ENCODE measurements at places on chromosomes 2 and 18. TPM values are rescaled to one million over a fixed set of nuclear protein-coding genes. Genes with fewer than 3 reads are reported as not detected.

GRCh38 chr18:60873708-60874107, 459.5 kb upstream of the CDH20 start:
- DNase-seq, result no peak

DNA sequence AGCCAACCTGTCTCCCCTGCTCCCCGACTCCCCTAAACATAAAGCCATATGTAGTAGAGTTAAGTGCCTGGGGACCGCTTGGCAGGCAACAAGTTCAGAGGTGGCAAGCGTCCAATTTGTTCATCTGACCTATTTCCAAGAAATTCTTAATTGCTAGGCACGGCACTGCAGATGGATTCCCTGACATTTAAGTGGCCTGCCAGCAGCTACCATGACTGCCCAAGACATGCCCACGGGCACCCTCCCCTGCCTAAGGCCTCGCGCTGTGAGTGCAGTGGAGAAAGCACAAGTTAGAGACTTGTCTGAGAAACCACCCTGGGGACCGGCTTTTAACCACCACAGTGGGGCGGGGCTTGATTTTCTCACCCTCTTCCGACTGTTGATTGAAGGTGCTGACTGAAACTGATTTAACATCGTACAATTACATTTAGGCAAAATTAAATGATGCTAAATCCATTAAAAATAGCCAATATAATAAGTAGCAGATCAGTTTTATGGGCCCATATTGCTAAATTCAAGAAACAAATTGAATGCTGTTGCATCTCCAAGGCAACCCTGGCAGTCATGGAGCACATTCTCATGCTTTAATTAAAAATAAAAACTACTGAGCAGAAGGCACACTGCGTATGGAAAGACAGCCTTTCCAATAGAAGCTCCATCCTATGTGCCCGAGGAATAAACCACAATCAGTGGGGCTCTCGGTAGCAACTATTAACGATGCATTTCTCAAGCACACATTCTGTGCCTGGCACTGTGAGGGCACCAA, 163.6 kb upstream of the ACAA2 start:
- DNase-seq, result no peak

- peak; percentile 38 for DNase-seq
Observed at GRCh38 chr2:41965909-41966295, 81.9 kb upstream of the PKDCC start.

The PRKAG3 gene
- not detected for total RNA-seq

DNA sequence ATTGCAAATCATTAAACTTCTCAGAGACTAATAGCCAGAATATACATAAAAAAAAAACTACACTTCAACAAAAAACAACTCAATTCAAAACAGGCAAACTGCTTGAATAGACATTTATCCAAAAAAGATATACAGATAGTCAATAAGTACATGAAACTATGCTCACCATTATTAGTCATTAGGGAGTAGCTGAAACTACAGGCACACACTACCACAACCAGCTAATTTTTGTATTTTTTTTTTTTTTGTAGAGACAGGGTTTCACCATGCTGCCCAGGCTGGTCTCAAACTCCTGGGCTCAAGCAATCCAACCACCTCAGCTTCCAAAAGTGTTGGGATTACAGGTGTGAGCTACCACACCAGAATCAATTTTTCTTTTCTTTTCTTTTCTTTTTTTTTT, 16.9 kb downstream of the RPRD1A start:
- DNase-seq, result no peak

GRCh38 chr2:110638952-110639695, 38.7 kb downstream of the BUB1 start:
- no peak for DNase-seq

DNA sequence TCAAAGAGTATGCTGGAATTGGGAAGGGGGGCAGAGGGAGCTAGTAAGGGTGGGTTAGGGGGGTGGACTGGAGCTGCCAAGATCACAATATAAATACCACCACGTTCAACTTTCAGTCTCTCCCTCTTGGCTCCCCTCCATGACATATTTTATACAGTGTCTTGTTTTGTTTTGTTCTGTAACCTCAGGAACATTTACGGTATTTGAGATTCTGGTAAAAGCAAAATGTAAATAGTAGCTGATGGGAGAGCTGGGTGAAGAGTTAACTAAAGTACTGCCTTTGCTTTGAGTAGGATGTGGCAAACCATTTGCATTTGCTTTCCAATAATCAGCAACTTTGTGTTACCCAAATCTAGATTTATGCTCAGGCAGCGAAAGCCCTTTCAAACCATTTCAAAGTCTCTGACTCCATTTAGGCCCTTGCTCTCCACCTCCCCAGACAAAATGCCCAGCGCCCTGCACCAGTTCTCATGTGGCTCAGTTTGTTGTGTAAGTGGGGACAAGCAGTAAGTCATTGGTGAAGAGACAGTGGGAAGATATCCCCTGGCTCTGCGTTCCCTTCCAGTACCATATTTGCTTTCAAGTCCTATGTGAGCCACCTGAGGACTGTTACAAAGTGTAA, 17.4 kb downstream of the IRS1 start:
- DNase-seq, result no peak

- no peak for DNase-seq
Observed at GRCh38 chr2:128640845-128641360, 322.2 kb upstream of the HS6ST1 start.

DNA sequence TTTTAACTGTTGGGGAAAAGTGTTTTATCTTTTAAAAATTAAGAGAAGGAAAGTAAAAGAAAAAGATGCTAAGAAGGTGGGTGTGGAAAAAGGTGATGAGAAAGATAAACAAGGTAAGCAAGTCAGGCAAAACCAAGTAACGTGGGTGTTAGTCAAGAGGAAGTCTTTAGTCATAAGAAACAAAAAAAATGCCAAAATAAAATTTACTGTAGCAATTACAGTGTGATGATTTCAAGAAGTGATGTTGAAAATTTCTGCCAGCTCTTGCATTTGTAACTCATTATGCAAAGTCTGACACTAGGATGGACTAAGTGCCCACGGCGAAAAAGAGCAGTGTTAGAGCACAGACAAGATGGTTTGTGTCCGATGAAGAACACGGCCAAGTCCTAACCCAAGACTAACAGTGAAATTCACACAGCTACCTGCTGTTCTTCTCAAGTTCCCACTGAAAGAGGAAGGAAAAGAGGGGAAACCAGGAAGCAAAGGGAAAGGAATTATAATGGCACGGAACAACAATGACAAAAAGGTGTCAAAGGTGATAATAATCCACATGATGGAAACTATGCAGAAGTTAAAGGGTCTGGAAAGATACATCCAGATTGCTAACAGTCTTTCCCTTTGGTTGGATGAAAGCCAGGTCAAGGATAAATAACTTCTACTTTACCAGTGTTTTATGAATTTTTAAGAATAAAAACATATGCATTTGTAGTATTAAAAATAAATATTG, 34.1 kb downstream of the NOL10 start:
- DNase-seq, result no peak

GRCh38 chr2:25673300-25674076, at the start of gene DTNB:
TSS of gene DTNB (minus strand) at chr2:25673577. CDS start at chr2:25652660, 20,917 bp downstream.
- peak; percentile 63 for DNase-seq

DNA sequence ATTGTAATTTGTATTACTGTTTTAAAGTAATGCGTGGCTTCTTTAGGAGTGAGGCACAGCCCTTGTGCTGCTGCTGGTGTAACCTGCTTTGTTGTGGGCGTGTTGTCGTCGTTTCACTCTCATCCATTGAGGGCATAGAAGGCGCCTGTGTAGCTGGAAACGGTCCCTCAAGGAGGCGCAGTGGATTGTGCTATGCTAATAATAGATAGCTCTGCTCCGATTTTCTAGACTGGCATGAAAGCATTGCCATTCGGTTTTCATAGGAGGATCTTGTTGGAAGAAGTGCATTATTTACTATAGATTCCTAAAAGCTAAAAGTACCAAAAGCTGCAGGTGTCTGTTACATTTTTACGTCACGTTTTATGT, 17.9 kb downstream of the RAB12 start:
- no peak for DNase-seq

The ALPI gene
- total RNA-seq, result not detected

The CFAP65 gene
- total RNA-seq, result not detected

GRCh38 chr2:118122594-118123281, 34.5 kb downstream of the INSIG2 start:
- DNase-seq, result peak; percentile 6

DNA sequence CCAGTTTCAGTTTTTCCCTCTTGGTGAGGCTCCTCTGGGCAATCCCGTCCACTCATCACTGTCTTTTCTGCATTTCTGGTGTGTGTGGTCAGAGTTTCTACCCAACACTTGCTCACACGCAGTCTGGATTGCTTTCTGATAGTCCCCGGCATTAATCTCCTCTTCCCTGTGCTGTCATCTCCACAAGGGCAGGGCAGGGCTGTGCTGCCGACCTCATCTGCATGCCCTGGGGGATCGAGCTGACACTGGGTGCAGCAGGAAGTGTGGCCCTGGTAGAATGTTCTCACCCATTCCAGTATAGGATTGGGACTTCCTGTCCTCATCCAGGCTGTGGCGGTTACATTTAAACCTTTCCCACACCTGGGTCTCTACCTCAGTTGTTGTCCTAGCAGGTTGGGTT, 80.0 kb upstream of the FAM136A start:
- no peak for DNase-seq

DNA sequence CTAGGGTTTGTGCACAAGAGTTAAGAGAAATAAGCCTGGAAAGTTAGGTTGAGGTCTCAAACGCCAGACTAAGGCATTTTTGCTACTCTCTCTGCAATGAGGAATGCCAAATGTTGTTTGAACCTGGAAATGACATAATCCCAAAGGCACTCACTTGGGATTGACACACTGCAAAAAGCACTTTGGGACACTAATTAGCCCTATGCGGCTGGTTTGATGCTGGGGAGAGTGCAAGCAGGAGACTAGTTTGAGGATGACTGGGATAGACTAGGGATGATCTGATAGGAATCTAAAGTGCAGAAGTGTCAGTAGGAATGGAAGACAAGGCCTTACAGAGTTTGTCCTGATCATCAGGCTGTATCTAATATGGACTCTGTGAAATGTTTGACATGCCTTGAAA, 469.0 kb downstream of the SLC4A3 start:
- DNase-seq, result no peak

The MTHFD2 gene
- total RNA-seq, result 60.1 TPM

- peak; percentile 84 for DNase-seq
Observed at GRCh38 chr2:162243294-162243693, at the start of gene FAP. TSS of gene FAP (minus strand) at chr2:162243445. CDS start at chr2:162243327, 118 bp downstream.

DNA sequence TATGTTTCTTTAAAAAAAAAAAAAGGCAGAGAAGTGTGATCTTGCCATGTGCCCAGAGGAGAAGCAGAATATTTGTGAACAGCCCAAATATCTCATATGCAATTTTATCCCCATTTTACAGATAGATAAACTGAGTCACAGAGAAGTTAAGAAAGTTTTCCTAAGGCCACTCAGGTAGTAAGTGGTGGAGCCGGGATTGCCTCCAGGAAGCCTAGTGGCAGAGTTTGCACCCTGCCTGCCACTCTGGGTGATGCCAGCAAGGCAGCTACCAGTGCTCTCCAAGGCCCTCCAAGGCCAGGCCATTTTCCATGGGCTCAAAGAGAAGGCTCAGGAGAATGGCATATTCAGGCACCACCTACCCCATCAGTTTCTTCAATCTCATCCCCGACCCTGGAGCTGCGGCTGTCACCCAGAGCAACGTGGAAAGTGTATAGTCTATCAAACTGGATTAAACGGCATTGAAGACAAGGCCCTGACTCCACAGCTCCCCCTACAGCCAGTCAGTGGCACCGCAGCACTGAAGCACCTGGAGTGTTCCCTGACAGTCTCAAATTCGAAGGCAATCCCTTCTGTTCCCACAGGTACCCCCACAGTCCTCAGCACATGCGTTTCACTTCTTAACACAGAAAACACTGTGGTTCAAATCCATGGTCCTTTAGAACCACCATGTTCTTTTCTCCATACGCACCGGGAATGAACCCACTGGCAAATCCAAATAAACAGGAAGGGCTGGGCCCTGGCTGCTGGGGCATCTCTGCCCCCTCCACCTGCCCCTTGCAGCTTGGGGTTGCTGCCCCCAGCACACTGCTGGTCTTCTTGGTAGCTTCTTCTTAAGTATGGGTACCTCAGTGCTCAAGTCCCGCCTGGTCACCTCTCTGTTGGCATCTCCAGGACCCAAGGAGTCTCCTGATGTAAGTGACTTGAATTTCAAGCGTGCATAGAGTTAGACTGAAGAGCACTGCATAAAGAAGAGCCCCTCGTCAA, 175.3 kb downstream of the INHBB start:
- DNase-seq, result peak; percentile 30

DNA sequence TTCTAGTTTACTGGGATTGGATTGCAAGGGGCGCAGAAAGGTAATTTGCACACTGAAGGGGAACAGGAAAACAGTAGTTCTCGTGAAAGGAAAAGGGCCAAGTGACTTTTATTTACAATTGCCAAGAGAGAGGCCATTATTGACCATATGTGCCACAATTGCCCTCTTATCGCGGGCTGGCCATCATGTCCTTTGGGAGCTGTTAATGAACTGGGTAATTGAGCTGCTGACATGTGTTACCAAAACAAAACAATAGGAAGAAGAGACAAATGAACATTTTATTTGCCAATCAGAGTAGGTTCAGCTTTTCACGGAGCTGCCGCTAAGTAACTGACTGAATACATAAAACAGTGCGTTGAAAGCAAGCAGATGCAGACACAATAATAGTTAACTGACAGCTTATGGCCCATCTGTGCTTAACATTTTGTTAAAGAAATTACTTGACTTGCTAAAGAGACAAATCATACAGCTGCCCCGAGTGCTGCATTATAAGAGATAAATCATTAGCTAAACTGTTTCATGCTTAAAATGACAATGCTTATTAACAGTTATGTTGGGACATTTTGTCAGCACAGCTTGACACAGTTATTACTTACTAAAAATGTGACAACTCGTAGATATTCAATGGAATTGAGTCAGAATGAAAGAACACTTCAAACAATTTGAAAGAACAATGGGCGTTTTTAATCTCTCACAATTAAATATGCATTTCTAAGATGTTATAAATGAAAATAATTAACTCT, 57.5 kb downstream of the PAX3 start:
- no peak for DNase-seq

The SERPINB5 gene
- not detected for total RNA-seq

DNA sequence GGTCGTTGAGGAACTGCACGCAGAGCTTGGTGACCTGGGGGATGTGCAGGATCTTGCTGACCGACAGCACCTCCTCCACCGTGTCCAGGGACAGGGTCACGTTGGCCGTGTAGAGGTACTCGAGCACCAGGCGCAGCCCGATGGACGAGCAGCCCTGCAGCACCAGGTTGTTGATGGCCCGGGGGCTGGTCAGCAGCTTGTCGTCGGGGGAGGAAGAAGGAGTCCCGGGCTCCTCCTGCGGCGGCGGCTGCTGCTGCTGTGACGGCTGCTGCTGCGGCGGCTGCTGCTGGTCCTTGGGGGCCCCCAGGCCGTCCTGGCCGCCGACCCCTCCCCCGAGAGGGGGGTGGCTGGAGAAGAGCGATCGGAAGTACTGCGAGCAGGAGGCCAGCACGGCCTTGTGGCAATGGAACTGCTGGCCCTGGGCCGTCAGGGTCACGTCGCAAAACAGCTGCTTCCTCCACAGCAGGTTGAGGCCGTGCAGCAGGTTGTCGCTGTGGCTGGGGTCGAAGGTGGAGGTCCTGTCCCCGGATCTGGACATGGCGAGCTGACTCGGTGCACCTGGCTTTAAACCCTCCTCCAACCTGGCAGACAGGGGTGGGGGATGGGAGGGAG, 2.7 kb downstream of the KLHL14 start:
- no peak for DNase-seq

- no peak for DNase-seq
Observed at GRCh38 chr2:183490489-183490888, 366.2 kb downstream of the NUP35 start.

GRCh38 chr2:237727363-237727762, 71.2 kb upstream of the RBM44 start:
- DNase-seq, result peak; percentile 46

Data from LHCN-M2 (cell line).